ENCODE measurements at places on chromosomes 5 and 9.

DNA sequence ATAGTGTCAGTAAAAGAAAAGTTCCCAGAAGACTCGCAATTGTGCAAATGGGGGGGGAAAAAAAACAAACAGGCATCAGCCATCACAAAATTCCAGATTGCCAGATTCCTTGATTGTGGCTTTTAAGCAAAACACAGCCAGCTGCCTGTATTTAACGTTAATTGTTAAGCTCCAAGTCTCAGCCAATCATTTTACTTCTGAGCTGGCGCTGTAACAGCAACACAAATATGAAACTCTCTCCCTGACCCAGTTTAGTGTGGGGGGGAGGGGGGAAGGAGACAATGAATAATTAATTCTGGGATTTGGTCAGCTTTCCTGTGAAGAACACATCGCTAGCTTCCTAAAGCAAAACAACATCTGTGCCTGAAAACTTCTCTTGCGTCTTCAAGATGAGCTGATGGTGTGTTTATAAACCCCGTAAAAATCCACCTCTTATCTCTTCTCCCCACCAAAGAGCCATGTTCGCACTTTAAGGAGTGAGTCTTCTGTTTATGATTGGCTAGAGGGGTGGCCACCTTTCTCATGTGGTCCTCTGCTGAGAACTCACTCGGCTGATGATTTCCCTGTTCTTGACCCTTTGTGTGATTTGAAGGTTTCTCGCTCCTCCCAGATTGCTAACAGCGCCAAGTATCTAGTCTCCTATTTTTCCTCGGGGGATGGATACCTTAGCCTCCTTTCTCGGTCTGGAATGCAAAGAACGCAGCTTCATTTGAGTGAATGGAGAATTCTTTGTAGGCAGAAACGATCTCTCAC, 160.2 kb upstream of the DAPK1 start:
- no peaks in the 10 kb centered on the region for H3K27me3 ChIP-seq
- no peak overlapping the region for H3K27ac ChIP-seq
- no peaks in the 10 kb centered on the region for H3K36me3 ChIP-seq
- no peak for DNase-seq
- peak overlapping the region; percentile 16 for H3K4me3 ChIP-seq

DNA sequence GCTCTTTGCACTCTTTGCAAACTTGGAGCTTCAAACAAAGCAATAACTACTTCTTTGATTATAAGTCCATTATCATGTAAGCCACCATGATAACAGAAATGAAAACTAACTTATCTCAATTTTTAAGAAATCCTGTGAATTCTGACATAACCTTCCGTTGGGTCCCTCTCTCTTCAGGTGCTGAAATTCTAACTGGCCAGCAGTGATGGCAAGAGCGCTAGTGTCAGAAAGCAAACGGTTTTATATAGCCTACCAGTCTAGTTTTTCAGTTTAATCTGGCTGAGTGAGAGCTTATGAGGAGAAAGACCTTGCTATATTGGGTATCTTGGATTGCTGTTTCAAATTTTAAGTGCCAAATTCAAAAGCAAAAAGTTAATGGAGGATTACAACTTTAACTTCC, 13.4 kb downstream of the NFIB start:
- H3K4me3 ChIP-seq: no peak overlapping the region
- no peak overlapping the region for H3K27ac ChIP-seq
- no peak for DNase-seq
- H3K27me3 ChIP-seq: no peaks in the 10 kb centered on the region
- H3K36me3 ChIP-seq: peaks cover 72% of the 10 kb centered on the region

DNA sequence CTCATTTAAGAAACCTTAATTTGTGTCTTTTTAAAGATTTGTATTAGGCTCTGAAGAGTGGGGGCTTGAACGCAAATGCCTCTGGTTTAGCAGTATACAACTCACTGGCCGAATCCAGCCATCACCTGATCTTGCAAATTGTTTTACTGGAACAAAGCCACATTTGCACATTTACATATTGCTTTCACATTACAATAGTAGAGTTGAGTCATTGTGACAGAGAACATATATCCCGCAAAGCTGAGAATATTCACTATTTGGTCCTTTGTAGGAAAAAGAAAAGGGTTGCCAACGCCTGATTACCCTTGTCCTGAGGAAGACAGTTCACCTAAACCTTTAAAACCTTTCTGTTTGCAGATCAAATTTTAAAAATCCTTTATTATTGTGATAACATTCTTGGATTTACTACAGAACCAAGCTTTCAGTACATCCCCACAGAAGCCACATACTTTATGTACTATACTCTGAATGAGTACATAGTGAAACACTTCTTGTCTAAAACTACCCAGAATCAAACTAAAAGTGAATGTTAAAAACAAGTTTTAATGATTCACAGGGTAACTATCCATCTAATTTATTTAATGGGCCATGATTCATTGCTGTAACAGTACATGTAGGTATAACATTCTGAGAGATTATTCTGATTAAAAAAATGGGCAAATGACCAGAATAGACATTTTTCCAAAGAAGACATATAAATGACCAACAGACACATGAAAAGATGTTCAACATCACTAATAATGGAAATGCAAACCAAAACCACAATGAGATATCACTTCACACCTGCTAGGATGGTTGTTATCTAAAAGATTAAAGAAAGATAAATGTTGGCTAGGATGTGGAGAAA, 161.0 kb downstream of the SLC25A46 start:
- no peak overlapping the region for H3K4me3 ChIP-seq
- peak overlapping the region; percentile 94 for H3K27ac ChIP-seq
- H3K27me3 ChIP-seq: no peaks in the 10 kb centered on the region
- no peaks in the 10 kb centered on the region for H3K36me3 ChIP-seq
- H3K4me1 ChIP-seq: peaks cover 30% of the 10 kb centered on the region

GRCh38 chr9:85713897-85714296, 27.9 kb downstream of the AGTPBP1 start:
- DNase-seq: no peak
- H3K36me3 ChIP-seq: no peaks in the 10 kb centered on the region
- no peak overlapping the region for H3K27ac ChIP-seq
- H3K27me3 ChIP-seq: no peaks in the 10 kb centered on the region
- no peaks in the 10 kb centered on the region for H3K4me1 ChIP-seq

DNA sequence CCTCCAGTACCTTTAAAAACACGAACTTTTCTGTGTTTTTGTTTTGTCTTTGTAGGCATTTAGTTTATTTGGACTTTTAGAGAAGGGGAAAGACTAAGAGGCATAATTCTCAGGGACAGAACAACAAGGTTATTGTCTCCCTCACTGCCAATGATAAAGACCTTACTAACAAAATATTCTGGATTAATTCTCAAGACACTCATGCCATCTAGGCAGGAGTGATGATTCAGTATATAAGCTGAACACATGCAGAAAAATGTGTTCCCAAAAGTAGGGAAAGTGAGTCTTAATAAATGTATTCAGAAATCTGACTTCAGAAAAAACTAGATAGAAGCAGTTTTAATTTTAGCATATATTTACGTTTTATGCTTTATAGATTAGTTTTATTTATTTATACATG, 17.4 kb upstream of the ASPN start:
- H3K27me3 ChIP-seq: no peaks in the 10 kb centered on the region
- no peak overlapping the region for H3K27ac ChIP-seq
- no peaks in the 10 kb centered on the region for H3K36me3 ChIP-seq
- DNase-seq: no peak

GRCh38 chr5:33857037-33857436, 34.8 kb downstream of the ADAMTS12 start:
- H3K36me3 ChIP-seq: no peaks in the 10 kb centered on the region
- H3K27me3 ChIP-seq: peaks cover 4% of the 10 kb centered on the region
- H3K4me1 ChIP-seq: no peaks in the 10 kb centered on the region

- H3K27ac ChIP-seq: no peak overlapping the region
- H3K4me3 ChIP-seq: no peak overlapping the region
- no peaks in the 10 kb centered on the region for H3K36me3 ChIP-seq
- no peaks in the 10 kb centered on the region for H3K4me1 ChIP-seq
- H3K27me3 ChIP-seq: peaks cover 7% of the 10 kb centered on the region
- DNase-seq: no peak
Measured at GRCh38 chr5:64629841-64630240, 60.5 kb upstream of the SHISAL2B start.

DNA sequence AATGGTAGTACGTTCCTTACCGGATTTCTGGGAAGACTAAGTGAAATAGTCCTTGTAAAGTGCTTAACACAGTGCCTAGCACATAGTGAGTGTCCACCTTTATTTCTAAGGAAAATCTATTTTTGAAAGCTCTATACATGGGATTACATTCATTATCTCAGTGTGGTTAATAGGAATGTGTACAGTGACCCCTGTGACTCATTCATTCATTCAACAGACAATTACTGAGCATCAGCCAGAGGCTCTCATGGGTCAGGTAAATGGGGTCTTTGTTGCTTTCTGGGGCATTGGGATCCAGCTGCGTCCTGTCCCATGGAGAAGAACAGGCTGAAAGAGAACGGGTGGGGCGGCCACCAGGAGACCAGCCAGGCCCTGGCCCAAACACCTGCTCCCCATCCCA, 226.2 kb upstream of the TBC1D2 start:
- H3K4me1 ChIP-seq: peaks cover 24% of the 10 kb centered on the region
- no peaks in the 10 kb centered on the region for H3K36me3 ChIP-seq
- no peak overlapping the region for H3K4me3 ChIP-seq
- peak overlapping the region; percentile 52 for H3K27ac ChIP-seq

GRCh38 chr9:71209890-71210289, 88.5 kb upstream of the TRPM3 start:
- H3K27ac ChIP-seq: no peak overlapping the region
- H3K36me3 ChIP-seq: no peaks in the 10 kb centered on the region

GRCh38 chr5:61431923-61432620, 100.0 kb downstream of the ZSWIM6 start:
- no peaks in the 10 kb centered on the region for H3K36me3 ChIP-seq
- H3K4me1 ChIP-seq: peaks cover 9% of the 10 kb centered on the region
- no peak for DNase-seq
- H3K27ac ChIP-seq: peak overlapping the region; percentile 3

- no peaks in the 10 kb centered on the region for H3K27me3 ChIP-seq
- DNase-seq: no peak
- peaks cover 32% of the 10 kb centered on the region for H3K4me1 ChIP-seq
- no peak overlapping the region for H3K27ac ChIP-seq
- H3K4me3 ChIP-seq: no peak overlapping the region
Measured at GRCh38 chr5:124665035-124665434, 81.4 kb downstream of the ZNF608 start.

- H3K4me3 ChIP-seq: no peak overlapping the region
- H3K27ac ChIP-seq: no peak overlapping the region
- no peaks in the 10 kb centered on the region for H3K4me1 ChIP-seq
Measured at GRCh38 chr9:127300886-127301447, 36.4 kb downstream of the GARNL3 start.

DNA sequence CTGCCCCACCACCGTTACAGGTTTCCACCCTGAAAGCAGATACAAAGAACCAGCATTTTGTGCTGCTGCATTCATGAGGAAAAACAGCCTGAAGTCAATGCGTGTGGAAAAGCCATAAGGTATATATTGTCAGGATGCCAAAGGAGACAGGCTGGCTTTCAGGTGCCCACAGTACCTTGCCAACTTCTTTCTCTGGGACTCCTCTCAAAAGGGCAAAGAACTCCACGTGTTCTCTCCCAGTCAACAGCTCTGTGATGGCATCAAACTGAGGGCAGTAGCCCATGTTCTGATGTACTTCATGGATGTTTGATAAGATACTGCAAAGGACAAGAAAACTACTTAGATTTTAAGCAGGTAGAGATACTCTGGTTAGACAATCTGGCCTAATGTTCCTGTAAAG, 24.3 kb downstream of the NIPSNAP3B start:
- H3K27me3 ChIP-seq: no peaks in the 10 kb centered on the region
- DNase-seq: no peak
- H3K27ac ChIP-seq: no peak overlapping the region
- H3K36me3 ChIP-seq: peaks cover 34% of the 10 kb centered on the region
- no peaks in the 10 kb centered on the region for H3K4me1 ChIP-seq
- no peak overlapping the region for H3K4me3 ChIP-seq

- H3K4me3 ChIP-seq: no peak overlapping the region
- no peaks in the 10 kb centered on the region for H3K4me1 ChIP-seq
- H3K27me3 ChIP-seq: peaks cover 20% of the 10 kb centered on the region
- H3K36me3 ChIP-seq: no peaks in the 10 kb centered on the region
- no peak overlapping the region for H3K27ac ChIP-seq
Measured at GRCh38 chr5:139712412-139712811, 64.3 kb downstream of the CXXC5 start.

- DNase-seq: no peak
- no peaks in the 10 kb centered on the region for H3K4me1 ChIP-seq
- H3K4me3 ChIP-seq: no peak overlapping the region
- H3K27ac ChIP-seq: no peak overlapping the region
Measured at GRCh38 chr5:119435436-119436132, 16.7 kb upstream of the HSD17B4 start.

Data from RWPE2 (cell line).